ENCODE measurements at places on chromosomes 13 and 19.

DNA sequence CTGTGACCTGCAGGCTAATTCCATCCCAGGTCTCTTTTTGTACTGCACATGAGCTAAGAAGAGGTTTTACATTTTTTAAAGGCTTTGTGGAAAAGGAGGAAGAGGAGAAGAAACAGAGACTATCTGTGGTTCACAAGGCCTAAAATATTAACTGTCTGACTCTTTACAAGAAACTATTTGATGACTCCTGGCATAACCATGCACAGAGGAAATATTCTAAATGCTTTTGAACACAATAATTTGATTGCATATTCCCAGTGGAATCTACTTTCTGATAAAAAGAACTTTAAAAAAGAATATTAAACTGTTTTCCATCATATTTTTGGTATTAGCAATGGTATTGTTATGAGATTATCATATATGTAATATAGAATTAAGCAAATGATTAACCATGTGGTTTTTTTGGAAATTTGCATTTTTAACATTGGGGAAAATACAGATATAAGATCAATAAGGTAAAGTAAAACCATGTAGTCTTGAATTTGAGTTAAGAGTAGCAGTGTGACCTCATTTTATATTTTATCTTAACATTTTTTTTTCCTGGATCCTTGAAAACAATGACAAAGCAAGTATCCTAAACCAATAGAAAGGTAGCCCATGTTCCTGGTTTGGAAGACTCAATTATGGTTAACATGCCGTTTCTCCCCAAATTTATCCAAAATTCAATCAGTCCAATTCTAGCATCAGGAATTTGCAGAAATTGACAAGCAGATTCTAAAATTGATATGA lies 251.0 kb downstream of the UQCRFS1 start:
- no peak for DNase-seq

GRCh38 chr19:7767487-7767886 lies 4.4 kb downstream of the CLEC4M start:
- no peak for DNase-seq

- no peak for DNase-seq
These were observed 158.6 kb downstream of the KATNAL1 start for GRCh38 chr13:30148786-30149185.

- no peak for DNase-seq
These were observed 38.8 kb downstream of the CHST8 start for GRCh38 chr19:33660410-33661124.

GRCh38 chr13:112924365-112924764 lies 44.6 kb upstream of the MCF2L start:
- no peak for DNase-seq

DNA sequence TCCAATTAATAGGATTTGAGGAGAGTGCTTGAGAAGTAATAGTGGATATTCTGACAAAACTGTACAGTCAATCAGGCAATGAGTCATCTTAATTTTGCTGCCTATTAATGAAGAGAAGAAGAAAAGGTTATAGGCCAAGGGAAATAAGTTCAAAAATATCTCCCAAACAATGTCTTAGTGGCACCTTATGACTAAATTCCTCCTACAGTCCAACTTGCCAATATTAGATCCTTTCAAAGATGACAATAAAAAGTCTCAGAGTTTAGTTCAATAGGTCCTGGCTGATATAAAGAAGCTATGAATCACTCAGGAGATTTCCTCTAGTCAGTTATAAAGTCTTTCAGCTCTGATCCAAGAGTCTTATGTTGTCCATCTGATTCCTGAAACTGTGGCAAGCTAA lies 27.9 kb downstream of the UGGT2 start:
- DNase-seq = no peak

DNA sequence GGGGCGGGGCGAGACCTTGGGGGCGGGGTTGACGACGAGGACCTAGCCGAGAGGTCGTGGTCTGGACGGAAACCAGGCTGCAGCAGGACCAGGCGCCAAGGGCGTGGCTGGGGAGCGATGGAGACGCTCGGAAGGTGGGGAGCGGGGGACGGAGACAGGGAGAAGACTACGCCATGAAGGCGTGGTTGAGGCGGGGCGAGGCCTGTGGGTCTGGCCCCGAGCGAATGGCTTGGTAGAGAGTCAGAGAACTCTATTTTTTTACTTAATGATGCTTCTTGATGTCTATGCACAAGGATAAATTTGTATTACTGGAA lies 674 bp upstream of the FBXL12 start:
- DNase-seq = no peak
